Thoracic aorta (tissue), 2 donors: ENCODE measurements at places on chromosomes 16 and 17.

DNA sequence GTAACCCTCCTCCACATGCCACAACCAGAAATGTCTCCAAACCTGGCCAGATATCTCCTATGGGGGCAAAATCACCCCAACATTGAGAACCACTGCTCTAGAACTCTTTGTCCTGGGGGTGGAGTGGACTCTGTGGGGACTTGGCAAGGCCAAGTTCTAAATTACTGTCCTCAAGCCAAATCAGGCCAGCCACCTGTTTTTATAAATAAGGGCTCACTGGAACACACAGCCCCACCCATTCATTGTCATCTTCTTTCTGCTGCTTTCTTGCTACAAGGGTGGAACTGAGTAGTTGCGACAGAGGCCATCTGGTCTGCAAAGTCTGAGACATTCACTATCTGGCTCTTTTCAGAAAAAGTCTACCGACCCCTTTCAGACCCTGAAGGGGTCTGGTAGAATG lies 26.8 kb upstream of the TMEM220 start:
- no peak overlapping the region for H3K4me3 ChIP-seq
- no peaks in the 10 kb centered on the region for H3K4me1 ChIP-seq
- no peak for DNase-seq
- H3K36me3 ChIP-seq: no peaks in the 10 kb centered on the region

DNA sequence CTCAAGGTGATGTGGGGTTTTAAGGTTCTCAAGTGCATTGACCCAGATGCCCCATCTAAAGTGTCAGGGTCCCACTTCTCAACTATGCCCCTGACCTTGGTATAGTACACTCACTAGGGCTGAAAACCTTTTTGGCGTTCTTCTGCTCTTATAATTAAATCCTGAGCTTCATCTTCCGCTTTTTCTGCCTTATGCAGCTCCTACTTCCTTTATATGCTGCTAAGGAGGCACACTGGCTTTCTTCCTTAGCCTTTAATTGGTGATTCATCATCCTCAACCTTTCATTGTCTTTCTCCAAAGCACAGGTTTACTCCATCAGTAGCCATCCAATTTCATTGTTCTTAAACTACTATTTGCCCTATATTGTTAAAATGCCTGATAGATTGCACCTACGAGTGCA lies 5.3 kb upstream of the NF1 start:
- no peaks in the 10 kb centered on the region for H3K27me3 ChIP-seq
- H3K27ac ChIP-seq: no peak overlapping the region
- no peaks in the 10 kb centered on the region for H3K36me3 ChIP-seq

GRCh38 chr16:69150146-69150865 lies 17.9 kb downstream of the UTP4 start:
- no peak overlapping the region for H3K27ac ChIP-seq
- H3K36me3 ChIP-seq: peaks cover 32% of the 10 kb centered on the region
- no peak overlapping the region for H3K4me3 ChIP-seq
- H3K4me1 ChIP-seq: peaks cover 6% of the 10 kb centered on the region
- no peaks in the 10 kb centered on the region for H3K27me3 ChIP-seq
- DNase-seq: peak; percentile 17

DNA sequence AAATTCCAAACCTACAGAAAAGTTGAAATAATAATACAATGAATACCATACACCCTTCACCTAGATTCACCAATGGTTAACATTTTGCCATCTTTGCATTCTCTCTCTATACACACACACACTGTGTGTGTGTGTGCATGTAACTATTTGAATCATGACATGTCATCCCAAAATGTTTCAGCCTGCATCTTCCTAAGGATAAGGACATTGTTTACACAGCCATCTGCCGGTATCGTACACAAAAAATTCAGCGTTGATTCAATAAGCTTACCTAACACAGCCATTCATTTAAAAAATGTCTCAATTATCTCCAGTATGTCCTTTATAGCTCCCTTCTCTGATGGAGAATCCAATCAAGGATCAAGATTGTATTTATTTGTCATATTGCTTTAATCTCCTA lies 3.9 kb downstream of the MXRA7 start:
- no peak for DNase-seq
- no peak overlapping the region for H3K4me3 ChIP-seq
- H3K36me3 ChIP-seq: no peaks in the 10 kb centered on the region
- H3K27ac ChIP-seq: peak overlapping the region; percentile 31
- no peaks in the 10 kb centered on the region for H3K27me3 ChIP-seq
- H3K4me1 ChIP-seq: peaks cover 18% of the 10 kb centered on the region

GRCh38 chr17:50850640-50851039 lies 15.3 kb downstream of the WFIKKN2 start:
- no peaks in the 10 kb centered on the region for H3K27me3 ChIP-seq
- DNase-seq: no peak
- H3K4me1 ChIP-seq: peaks cover 14% of the 10 kb centered on the region
- H3K4me3 ChIP-seq: no peak overlapping the region

- no peak overlapping the region for H3K4me3 ChIP-seq
- no peaks in the 10 kb centered on the region for H3K27me3 ChIP-seq
- no peak for DNase-seq
Observed at GRCh38 chr16:4123616-4124300, 7.5 kb upstream of the ADCY9 start.

GRCh38 chr17:48840441-48840840 lies 9.6 kb downstream of the CALCOCO2 start:
- peak overlapping the region; percentile 83 for H3K27ac ChIP-seq
- peak overlapping the region; percentile 63 for H3K4me3 ChIP-seq
- H3K27me3 ChIP-seq: no peaks in the 10 kb centered on the region
- no peak for DNase-seq
- H3K36me3 ChIP-seq: peaks cover 9% of the 10 kb centered on the region
- H3K4me1 ChIP-seq: peaks cover 76% of the 10 kb centered on the region

- no peak overlapping the region for H3K27ac ChIP-seq
- no peaks in the 10 kb centered on the region for H3K4me1 ChIP-seq
- H3K36me3 ChIP-seq: no peaks in the 10 kb centered on the region
- H3K27me3 ChIP-seq: no peaks in the 10 kb centered on the region
Observed at GRCh38 chr16:83533193-83533592, 274.6 kb upstream of the HSBP1 start.

- DNase-seq: no peak
- H3K4me1 ChIP-seq: peaks cover 14% of the 10 kb centered on the region
- H3K4me3 ChIP-seq: no peak overlapping the region
- H3K36me3 ChIP-seq: no peaks in the 10 kb centered on the region
- H3K27ac ChIP-seq: no peak overlapping the region
Observed at GRCh38 chr16:177981-178667, 1.6 kb downstream of the HBA1 start.

DNA sequence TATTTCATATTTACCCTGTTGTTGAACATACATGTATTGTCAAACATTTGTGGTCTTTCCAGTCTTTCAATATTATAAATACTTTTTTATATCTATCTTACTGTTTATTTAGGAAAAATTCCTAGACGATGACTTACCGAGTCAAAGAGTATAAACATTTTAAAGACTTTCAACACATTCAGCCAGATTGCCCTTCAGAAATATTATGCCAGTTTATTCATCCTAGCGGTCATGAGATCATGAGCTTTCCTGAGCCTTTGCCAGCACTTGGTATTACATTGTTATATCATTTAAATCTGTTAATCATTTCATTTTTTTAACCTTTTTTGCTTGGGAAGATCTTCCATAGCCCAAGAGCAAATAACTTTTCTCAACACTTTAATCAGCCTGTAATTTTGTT lies 197.4 kb downstream of the SPECC1 start:
- H3K4me1 ChIP-seq: peaks cover 47% of the 10 kb centered on the region
- H3K27me3 ChIP-seq: no peaks in the 10 kb centered on the region
- H3K27ac ChIP-seq: peak overlapping the region; percentile 47
- DNase-seq: no peak
